ENCODE measurements at places on chromosomes 6 and 20.

- DNase-seq, result no peak
Observed at GRCh38 chr6:149551920-149552319, 6.1 kb upstream of the PPIL4 start.

- DNase-seq, result no peak
Observed at GRCh38 chr6:137743493-137743892, 123.6 kb upstream of the TNFAIP3 start.

DNA sequence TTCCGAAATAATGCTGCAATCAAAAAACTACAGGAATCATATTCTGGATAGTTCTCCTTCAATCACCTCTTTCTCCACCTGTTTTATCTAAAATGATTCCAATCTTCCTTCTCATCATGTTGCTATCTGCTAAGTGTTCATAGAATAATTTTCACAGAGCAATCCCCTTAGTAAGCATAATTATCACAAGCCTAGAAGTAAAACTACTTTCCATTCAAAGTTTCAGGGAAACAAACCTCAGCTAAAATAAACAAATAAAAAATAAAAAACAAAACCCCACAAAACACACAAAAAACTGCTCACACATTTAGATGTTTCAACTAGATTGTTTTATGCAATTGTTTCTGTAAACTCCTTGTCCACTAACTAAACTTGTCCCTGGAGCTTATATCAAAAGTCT is 291.2 kb downstream of the PHACTR1 start:
- DNase-seq, result no peak

DNA sequence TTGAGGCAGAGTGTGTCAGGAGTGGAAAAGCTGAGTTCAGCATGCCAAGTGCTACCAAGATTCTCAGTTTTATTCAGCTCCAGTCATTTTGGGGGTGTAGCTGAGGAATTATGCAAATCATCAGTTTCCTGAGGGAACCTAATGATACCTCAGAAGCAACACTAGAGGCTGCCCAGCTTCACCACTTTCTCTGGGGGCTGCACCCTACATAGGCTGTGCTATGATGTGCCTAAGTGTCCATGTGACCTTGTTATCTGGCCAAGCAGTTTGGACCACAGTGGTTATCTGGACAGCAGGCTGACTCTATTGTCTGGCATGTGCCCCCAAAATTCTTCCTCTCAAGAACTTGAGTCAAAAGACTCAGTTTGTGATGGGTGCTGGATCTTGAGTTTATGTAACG is 374.6 kb upstream of the SYNCRIP start:
- no peak for DNase-seq

GRCh38 chr6:126170433-126170832 is 169.5 kb upstream of the CENPW start:
- DNase-seq, result no peak

DNA sequence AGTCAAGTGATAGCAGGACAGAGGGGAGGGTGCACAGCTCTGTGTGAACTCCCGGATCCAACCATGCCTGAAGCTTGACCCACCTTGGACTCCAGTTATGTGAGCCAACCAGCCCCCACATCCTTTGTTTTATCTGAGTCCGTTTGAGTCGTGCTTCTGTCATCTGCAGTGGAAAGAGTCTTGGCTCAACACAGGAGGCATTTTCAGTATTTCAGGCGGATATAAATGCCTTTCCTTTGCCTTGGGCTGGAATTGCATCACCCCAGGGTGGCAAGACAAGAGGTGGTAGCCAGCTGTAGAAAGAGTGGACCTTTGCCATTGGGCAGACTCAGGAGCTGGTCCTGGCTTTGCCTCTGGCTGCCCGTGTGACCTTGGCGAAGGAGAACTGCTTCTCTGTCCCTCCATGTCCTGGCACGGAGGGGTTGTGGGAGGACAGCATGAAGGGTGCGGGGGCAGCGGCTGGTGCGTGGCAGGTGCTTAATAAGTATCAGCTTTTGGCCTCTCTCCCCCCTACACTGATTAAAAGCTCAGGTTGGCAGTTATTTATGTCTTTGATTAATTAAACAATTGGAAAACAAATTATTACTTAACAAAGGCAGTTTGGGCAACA is 42.6 kb upstream of the APCDD1L start:
- no peak for DNase-seq

DNA sequence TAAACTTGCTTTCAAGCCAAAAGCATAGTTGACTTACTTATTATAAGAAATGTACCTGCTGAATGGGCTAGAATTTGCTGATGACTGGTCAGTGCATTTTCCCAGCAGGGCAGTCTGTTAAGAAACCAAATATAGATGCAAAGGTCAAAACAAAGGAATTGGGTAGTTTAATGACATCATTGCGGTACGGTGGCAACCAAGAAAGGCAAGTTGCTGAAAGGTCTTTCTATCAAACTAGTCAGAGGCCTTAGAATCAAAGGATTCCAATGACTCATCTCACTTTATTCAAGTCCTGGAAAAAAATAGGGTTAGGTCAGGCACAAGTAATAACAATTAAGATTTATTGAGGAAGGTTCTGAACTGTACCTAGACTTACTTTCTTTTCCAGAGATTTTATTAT is 76.4 kb downstream of the KIZ start:
- DNase-seq, result peak; percentile 0

GRCh38 chr6:52483671-52484003 is 63.5 kb downstream of the EFHC1 start:
- no peak for DNase-seq

GRCh38 chr20:32535953-32536823 is 48.9 kb downstream of the NOL4L start:
- DNase-seq, result peak; percentile 32

DNA sequence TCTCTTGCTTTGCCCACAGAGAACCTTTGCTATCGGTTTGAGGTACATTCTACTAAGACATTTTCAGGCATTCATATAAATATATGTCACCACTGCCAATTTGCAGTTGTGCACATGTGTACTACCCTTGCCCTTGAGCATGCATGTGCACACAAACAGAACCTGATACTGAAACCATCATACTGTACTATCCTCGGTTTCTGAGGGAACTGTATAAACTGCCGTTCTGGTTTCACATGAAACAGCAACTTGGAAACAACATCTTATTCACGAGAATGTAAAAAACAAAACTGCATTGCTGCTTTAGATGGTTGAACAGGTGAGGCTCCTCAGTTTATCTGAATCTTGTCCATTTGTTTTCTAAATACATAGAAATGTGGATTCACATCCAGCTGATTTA is 151.2 kb upstream of the TMEM170B start:
- peak; percentile 68 for DNase-seq

DNA sequence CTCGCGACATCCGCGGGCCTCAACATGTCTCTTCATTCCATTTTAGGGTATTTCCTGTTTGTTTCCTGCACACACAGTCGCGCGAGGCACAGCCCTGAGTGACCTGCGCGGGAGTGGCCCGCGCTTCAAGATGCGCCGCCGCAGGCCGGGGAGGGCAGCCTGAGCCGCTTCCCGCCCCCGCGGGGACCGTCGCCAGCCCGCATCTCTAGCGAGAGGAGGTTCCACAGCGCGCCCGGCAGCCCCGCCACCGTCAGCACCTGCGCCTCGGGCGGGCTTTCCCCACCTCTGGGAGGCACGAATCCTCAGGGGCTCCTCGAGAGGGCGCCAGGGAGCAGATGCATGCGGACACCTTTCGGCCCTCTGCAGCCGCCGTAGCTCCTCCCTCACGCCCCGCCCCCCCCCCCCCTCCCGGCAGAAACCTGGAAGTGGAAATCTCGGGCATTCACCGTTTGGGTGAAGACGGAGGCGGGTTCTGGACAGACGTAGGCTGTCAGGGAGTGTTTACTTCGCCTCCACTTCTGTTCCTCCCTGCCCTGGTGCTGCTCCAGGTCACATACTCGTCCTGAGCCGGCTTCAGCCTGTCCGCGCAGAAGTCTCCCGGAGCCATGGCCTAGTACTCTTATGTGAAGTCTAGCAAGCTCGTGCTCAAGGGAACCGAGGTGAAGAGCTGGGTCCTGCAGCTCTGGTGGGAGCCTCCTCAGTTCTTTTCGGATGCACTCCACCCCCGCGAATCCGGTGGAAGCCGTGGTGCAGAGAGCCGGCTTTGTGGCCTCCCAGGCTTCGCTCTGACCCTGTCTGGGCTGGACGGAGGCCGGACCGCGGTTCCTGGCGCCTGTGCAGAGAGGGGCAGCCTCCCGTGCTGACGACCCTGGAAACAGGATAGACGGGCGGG is 880.5 kb upstream of the DEFB115 start:
- peak; percentile 79 for DNase-seq

DNA sequence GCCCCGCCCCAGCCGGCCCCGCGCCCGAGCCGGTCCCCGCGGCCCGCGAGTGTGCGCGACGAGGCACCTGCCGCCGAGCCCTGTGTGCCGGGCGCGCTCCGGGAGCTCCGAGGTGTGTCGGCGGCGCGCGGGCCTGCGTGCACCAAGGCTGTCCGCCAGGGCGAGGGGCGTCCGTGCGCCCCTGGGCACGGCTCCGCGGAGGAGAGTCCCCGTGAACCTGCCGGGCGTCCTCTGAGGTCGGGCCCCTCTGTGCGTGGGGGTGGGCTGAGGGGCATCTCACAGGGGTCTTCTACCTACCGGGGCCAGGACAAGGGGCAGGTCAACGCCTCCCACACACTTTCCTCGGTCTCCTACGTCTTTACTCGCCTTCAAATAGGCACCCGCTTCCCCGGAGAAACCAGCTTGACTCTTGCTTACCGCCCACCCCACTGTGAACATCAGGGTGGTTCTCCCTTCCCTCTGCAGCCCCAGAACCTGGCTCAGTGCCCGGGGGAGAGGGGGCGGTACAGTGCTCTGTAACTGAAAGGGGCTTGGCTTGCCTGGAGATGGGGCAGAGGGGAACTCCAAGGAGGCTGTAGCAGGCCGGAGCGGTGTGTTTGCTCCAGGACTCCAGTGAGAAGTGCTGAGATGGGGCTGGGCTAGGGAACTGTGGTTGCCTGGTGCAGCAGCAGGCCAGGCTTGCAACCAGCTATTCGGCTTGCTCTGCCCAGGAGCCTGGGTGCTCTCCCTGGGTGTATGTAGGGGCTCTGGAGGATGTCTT is at the start of gene SAMD10:
Gene SAMD10 (minus strand): TSS at position 86 of the 760 bp plus-strand sequence. CDS start 175 bp downstream, outside the sequence.
- DNase-seq, result peak; percentile 93

- DNase-seq, result no peak
Observed at GRCh38 chr6:46138281-46138680, 8.5 kb downstream of the ENPP4 start.

- DNase-seq, result no peak
Observed at GRCh38 chr6:113921299-113921904, 49.5 kb downstream of the HDAC2 start.

DNA sequence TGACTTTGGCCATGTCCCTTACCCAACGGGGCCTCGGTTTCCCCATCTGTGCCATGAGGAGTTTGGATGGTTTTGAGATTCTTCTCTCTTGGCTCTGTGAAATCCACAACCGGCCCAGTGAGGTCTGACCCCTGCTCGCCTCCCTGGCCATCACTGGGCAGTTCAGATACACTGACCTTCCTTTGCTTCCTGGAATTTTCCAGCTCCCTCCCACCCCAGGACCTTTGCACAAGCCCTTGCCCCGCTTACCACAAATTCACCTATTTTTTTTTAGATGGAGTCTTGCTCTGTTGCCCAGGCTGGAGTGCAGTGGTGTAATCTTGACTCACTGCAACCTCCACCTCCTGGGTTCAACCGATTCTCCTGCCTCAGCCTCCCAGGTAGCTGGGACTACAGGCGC is 12.6 kb upstream of the NOL4L start:
- DNase-seq, result no peak

- DNase-seq, result no peak
Observed at GRCh38 chr6:44730771-44731391, 343.4 kb downstream of the CDC5L start.

DNA sequence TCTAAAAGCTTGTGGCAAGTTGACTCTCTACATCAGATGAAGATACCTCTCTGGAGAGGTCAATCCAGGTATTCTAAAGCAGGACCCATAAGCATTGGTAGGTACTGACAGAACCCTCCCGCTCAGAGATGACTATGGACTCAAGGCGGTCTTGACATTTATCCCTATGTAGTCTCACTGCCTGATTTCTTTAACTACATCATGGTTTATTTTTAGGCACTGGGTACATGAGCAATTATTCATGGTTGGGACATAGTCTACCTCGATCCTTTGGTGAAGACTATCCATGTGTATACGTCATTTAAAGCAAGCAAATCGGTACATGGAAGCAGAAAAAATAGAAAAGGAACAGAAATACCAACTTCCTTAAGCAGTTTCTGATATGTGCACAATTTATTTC is 136.2 kb upstream of the TAB2 start:
- DNase-seq, result peak; percentile 18

DNA sequence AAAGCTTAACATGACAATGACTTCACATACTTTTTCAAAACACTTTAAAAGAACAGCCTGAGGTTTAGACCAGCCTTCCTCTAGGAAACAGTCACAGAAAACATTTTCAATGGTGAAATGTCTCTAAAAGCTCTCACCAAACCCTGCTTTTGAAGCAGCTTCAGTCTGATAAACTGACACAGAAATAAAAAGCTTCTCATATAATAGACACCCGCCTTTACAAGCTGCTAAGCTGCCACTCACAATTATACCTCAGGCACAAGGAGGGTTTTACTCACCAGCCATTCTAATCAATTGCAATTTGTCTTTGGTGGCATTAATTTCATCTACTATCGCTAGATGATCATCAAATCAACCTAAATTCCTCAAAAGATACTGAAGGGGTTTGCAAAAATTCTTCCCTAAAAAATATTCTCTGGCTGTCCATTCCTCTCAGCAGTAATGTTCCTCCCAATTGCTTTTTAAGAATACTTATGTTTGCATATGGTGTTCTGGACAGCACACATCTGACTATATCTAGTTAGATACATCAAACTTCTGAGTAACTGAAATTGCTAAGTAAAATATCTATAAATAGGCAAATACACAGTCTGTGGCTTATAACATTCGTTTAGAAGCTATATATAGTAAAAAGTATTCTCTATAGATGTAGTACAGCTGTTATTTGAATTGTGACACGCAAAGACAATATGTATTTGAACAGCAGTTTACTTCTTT is 29.4 kb downstream of the KIF13A start:
- no peak for DNase-seq

- DNase-seq, result peak; percentile 34
Observed at GRCh38 chr20:41617059-41617901, 897 bp downstream of the CHD6 start.

- DNase-seq, result no peak
Observed at GRCh38 chr20:62902926-62903615, 23.2 kb downstream of the DIDO1 start.

DNA sequence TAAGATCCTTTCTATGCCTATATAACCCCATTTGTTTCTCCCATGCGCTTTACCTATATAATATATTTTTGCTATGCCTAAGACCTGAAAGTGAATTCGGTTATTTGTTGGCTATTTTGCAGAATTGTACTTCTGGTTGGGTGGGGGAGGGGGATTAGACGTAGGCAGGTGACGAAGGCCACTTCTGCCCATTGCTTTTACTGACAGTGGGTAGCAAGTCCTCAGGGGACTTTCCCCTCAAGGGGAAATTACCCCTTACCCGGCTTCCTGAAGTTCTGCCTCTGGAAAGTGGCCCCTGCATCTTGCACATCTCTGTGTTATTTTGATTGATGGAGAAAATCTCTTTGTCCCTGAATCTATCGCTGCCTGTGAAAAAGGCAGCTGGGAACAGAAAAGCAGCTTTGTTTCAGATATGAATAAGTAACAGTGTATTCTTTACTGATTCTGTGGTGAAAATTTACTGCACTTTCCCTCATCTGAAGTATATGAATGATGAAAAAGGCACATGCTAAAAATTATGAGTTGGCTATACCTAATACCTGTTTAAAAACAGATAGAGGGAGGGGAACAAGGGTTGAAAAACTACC is 133.9 kb downstream of the UTRN start:
- no peak for DNase-seq

All from suppressor macrophage treated with lipopolysaccharide for 4 hours (primary cell).